Stimulated activated CD4-positive, alpha-beta T cell treated with anti-CD3 and anti-CD28 coated beads, Interleukin-1b, Interleukin-23, amount 100 ng/mL, for 48 hours (primary cell): ENCODE measurements at places on chromosomes 2 and 18.

- peak; percentile 33 for DNase-seq
Measured at GRCh38 chr2:201235860-201236811, 24.2 kb upstream of the CASP8 start.

DNA sequence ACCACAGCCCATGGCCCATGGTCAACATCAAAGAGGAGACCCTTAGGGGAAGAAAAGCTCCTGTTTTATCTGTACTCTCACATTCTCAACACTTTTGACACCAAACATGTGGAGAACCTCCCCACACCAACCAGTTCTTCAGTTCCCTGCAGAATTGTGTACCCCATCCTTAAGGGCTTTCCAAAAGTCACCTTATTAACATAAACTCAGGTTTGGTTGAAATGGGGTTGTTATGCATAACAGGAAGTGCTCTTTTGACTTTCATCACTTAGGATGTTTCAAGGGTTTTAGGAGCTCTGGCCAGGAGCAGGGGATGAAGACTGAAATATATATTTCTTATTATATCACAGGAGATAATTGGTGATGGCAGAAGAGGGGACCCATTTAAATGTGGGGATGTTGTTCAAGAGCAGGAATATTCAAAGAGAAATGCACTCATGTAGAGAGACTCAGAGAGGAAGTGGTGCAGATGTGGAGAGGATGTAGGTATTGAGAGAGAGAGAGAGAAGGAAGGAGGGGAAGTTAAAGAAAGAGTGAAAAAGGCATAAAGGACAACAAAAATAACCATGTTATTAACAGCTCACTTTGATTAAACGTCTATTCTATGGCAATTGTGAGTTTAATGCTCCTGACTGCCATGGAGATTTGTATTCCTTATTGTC is 35.2 kb downstream of the SP140L start:
- DNase-seq, result no peak

DNA sequence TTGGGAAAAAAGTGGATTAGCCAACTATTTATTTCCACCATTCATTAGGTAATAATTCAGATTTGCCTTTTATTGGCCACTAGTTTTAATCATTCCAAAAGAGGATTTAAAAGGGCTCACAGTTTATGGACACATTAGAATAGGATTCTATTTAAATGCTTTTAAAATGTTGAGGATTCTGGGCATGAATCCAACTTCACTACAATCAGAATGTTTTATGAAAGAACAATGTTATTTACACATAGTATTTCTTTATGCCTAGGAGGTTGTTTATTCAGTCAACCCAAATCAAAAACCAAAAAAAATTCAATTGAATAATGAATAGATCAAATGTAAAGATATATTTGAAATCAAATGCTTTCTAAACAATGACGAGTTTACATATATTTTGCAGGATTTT is 232.2 kb downstream of the GULP1 start:
- no peak for DNase-seq

DNA sequence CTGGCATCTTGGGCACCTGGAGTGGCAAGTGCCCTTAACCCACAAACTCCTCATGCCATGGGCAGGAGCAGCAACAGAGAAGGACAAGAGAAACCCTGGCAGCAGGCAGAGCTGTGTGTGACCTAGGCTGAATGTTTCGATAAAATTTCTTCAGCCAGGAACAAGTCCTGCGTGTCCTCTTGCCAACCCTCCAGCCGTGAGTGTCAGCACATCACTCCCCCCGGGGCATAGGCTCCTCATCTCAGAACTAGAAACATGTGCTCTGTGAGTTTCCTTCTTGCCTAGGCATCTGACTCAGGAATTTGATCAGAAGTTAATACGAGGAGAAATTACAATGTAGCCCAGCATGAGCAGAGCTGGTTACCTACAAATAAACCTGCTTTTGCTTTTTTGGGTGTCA is 2.2 kb downstream of the ABCG8 start:
- DNase-seq, result no peak

- peak; percentile 7 for DNase-seq
Measured at GRCh38 chr2:148926981-148927401, 52.0 kb downstream of the KIF5C start.
